ENCODE measurements at places on chromosomes 5 and 9.

DNA sequence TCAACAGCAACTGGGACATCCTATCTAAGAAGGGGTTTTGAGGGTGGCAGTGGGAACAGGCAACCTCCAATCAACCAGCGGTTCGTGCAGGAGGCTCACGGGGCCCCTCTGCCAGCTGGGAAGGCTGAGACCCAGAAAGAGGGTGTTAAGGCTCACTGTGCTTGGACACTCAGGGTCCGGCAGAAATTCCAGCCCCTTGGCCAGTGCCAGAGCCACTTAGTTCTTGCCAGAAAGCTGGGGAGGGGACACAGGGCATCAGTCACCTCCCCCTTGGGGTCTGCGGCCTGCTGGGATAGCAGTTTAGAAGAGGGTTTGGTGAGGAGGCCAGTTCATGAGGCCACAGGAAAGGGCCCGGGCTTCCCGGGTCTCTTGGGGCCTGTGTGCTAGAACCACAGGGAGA is 20.5 kb downstream of the ADGRD2 start:
- DNase-seq, result no peak

GRCh38 chr5:146365618-146366017 is 27.0 kb downstream of the POU4F3 start:
- no peak for DNase-seq

- no peak for DNase-seq
Measured at GRCh38 chr5:151224372-151224771, 480 bp upstream of the CCDC69 start.

DNA sequence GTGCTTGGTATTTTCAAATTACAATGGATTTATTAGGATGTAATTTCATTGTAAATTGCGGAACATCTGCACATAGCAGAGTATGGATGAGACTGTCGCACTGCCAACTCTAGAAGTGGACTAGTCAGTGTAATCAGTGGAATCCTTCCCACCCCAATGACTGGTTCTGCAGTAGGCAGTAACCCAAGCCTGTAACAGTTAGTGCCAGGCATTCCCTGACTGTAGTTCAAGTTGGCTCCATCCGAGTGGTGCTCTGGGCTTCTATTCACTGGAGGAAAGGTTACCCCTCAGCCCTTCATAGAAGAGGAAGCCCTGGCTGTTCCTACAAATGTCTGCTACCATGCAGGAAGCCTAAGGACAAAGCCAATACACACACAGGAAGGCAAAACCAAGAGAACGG is 23.2 kb downstream of the AK3 start:
- no peak for DNase-seq

DNA sequence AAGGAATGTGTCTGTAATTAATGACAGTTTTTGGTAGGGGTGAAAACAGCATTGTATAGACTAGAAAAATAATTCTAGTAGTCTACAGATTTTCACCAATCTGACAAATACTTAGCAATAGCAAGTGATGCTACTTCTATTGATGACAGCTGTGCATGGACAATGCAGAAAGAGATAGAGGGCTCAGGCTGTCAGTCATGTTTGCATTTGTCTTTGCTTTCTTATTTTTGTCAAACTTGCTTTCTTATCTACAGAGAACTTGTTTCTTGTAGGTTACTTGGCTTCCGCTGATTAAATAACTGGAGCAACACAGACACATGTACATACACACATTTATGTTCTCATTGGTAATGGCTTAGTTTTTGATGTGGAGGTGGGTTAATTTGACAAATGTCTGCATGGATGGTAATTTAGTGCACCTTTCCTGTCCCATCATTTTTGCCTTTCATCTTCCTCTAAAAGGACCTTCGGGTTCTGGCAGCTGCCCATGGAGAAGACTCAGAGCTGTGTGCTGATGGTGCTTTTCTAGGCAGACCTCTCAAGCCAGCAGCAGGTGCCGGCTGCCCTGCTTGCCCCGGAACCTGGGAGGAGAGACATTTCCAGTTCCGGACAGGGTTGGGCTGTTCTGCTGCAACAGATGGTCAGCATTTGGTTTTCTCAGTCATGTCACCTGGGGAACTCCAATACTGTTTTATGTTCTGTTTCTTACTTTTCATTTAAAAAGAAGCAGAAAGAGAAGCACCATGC is 28.8 kb downstream of the CAMK4 start:
- DNase-seq, result no peak

DNA sequence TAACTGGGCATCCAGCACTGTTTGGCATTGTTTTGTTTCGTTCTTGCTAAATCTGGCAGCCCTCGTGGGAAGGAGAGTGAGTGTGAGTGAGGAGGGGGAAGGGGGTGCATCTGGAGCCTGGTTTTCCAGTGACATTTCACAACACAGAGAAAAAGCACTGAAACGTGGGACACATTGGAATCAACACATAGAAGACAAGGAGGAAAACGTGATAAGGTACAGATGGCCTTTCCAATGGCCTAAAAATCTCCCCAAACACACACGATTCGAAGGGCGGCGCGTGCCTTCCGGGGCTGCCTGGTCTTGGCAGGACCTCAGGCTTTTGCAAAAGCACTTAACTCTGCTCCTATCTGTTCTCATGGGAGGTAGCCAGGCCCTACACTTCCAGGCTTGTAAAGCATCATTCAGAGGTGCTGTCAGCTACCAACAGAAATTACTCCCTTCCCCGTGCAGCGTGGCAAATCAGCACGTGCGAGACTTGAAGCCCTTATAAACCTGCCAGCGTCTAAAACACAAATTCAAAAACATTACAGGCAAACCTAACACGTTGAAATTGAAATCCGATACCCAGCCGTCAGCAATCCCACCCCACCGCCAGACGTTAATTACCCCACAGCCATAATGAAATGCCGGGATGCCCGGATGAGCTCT is 129.4 kb downstream of the OLFM1 start:
- DNase-seq, result no peak

DNA sequence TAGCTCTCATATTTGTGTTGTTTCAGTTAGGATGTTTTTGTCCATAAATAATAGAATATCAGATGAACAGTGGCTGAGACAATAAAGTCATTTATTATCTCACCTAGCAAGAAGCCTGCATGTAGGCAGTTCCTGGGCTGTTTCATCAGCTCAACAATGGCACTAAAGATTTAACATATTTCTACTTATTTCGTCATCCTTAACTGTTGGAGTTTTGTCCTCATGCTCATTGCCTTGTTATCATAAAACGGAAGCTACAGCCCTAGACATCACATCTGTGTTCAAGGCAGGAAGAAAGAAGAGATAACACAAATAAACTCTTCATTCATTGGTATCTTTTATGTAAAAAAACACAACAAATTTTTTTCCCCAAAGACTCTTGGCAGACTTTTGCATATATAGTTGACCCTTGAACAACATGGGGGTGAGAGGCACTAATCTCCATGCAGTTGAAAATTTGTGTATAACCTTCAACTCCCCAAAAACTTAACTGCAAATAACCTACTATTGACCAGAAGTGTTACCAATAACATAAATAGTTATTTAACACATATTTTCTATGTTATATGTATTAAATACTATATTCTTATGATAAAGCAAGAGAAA is 277.2 kb upstream of the ADRA1B start:
- no peak for DNase-seq

DNA sequence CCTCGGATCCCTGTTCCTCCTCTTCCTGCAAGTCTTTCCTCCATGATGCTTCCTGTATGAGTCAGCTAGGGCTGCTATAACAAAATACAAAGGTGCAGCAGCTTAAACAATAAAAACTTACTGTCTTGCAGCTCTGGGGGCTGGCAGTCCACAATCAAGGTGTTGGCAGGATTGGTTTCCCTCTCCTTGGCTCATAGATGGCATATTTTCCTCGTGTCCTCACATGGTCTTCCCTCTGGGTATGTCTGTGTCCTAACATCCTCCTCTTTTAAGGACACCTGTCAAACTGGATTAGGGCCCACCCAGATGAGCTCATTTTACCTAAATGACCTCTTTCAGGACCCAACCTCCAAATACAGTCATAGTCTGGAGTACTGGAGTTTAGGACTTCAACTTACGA is 117.5 kb downstream of the MED10 start:
- DNase-seq, result no peak

- DNase-seq, result no peak
Measured at GRCh38 chr5:167171056-167171455, 1120.4 kb upstream of the WWC1 start.

GRCh38 chr9:91914404-91914803 is 35.6 kb downstream of the ROR2 start:
- DNase-seq, result no peak

GRCh38 chr9:114189823-114190562 is 34.7 kb downstream of the COL27A1 start:
- DNase-seq, result no peak

DNA sequence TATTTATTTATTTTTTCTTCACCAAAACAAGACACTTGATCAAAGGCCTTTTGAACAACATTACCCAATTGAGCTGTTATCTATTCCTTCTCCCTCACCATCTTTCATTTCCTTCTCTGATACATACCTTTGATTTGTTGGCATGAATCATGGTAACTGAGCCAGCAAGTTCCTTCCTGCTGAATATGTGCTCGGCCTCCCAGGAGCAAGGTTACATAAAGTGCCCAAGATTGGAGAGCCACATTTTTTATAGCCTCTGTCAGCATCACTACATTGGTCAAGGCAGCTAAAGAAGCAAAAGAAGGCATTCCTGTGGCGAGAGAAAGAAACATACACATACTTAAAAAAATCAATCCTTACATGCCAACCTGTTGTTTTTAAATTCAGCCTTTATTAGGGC is 369.6 kb downstream of the CYLC2 start:
- no peak for DNase-seq

DNA sequence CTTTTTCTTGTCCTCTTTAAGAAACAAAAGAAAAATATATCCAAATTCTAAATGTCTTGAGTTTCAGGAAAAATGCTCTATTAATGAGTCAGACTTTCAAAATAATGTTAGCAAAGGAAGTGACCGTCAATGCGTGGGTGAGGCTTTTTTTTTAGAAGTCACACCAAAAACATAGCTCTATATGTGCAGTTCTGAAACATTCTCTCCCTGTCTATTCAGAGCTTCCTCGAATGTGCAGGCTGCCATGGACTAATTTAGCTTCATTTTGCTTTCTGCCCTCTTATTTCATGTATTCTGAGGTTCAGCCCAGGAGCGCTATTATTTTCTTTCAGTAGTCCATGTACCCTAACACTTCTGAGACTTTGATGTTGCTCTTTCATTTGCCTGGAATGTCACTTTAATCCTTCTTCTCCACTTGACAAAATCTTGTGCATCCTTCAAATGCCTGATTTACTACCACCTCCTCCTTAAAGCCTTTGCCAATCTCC is 72.5 kb upstream of the RASA1 start:
- DNase-seq, result no peak

DNA sequence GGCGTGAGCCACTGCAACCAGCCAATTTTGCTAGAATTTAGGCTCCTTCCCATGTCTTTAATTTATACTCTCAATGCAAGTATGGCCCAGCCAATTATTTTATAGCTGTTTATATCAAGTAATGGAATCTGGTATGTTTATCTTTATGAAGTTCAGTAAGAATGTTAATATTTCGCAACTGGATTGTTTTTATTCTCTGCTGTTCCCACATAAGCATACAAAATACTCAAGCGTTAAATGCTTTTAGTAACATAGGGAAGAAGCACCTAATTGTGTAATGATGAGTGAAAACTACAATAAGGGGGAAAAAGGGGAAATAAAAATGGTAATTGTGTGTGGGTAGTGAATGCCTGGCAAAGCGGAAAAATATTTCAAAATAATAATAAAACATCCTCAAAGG is 21.3 kb downstream of the PWWP2A start:
- DNase-seq, result no peak

DNA sequence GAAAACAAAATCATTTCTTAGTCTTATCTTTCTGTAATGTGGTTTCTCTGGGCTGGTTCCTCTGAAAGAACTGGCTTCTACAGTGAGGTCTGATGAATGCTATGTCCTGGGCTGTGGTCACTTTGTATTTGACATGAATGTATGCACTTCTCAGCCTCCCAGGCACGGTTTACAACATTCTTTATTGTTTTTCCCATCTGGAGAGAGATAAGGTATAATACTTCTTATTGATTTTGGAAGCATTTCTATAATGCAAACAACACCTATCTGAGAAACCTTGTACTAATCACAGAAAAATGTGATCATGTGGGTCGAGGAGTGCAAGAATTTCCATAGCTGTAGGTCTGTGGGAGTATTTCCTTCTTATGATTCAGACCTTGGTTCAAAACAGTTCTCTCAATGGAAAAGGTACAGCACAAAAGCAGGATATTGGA is 46.9 kb downstream of the ACTBL2 start:
- no peak for DNase-seq

DNA sequence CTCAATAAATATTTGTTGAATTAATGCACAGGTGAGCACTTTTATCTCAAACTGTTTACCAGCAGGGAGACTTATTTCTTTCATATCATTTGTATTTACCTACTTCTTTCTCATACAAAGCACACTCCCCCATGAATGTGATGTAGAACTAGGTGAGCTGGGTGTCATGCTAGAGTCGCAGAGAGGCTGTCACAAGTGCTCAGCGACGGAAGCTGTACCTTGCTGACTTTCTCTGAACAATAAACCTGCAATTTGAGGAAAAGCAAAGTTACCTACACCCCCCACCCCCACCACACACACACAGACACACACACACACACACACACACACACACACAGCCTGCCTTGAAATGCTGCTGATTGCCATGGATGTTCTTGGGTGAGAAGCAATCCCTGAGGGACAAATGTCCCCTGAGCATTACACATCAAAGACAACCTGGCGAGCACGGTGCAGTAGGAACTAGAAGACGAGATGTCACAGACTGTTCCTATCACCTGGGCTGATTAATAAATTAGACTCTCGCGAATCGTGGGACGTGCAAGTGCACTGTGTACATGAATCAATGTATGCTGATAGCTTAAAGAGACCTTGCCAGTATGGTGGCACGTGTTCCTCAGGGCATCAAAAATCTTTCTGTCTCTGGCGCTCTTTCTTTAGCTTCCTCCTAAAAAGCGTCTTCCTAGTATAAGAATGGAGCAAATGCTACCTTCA is 66.1 kb downstream of the BRINP1 start:
- no peak for DNase-seq

DNA sequence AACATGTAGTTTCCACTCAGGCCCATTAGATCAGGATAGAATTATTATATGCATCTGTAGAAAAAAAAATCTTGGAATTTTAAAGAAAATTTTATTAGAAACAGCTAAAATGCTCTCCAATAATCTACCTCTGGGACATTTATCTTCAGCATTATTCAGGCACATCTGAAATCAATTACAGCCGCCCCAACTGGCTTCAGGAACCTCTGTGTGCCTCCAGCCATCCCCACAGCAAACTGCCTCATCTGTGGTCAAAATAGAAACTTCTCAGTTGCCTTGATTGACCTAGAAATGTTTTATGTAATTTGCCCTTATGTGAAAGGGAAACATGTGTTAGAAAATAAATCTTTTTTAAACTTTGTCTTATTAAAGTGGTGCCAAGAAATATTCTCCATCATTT is 120.1 kb upstream of the LPAR1 start:
- no peak for DNase-seq

- DNase-seq, result no peak
Measured at GRCh38 chr5:108898257-108898656, 150.6 kb downstream of the FER start.
